GM10248 (cell line): ENCODE measurements at places on chromosomes 12 and 14.

- DNase-seq: no peak
Observed at GRCh38 chr12:106348411-106348810, 9.1 kb upstream of the POLR3B start.

DNA sequence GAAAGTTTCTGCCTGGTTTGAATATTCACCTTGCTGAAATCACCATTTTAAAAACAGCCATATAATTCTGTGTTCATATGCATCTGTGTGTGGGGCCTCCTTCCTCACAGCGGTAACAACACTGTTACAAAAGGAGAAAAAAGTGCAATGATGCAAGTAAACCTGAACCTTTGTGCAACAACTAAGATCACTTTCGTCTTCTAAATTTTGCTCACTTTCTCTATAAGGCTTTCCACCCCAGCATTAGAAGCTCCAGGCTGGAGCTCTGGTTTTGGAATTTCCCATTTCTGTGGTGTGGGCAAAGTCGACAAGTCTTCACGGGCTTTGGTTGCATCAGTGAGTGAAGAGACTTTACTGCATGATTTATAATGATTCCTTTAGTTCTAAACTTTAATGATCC lies 18.4 kb downstream of the FGD6 start:
- peak; percentile 43 for DNase-seq

DNA sequence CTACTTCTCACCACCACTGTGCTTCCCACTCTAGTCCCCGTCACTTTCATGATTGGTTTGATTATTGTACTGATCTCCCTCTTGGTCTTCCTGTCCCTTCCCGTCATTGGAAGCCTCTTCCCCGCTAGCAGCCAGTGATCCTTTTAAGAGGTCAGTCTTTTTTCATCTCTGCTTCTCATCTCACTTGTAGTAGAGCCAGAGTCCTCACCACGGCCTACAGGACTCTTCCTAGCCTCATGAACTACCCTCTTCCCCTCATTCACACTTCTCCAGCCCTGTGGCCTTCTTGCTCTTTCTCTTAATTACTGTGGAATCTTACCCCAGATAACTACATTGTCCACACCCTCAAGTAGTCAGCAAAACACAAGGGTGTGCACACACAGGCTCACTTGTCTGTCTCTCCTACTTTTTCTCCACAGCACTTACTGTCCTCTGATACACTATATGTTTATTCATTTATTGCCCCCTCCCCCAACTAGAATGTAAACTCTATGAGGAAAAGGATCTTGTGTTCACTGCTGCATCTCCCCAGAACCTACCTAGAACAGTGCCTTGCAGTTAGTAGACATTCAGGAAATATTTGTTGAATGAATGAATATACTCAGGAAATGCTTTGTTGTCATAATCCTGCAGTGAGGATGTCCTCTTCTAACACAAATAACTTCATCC lies 66.3 kb downstream of the CKB start:
- DNase-seq: no peak

DNA sequence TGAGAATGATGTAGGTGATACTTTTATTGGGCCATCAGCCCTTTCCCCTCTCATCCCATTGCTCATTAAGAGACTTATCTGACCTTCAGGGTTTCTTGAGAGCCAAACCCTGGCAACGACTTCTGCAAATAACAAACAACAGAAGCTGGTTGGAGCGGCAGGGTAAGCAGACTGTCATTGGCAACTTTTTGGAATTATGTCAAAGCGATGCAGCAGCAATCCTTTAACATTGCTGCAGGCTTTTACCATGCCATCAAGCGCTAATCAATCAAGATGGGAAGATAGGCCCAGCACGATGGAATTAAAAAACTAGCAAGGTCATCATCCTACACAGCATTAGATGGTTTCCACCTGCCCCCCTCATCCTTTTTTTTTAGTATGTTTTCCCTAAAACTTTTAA lies 406.1 kb upstream of the PDE3A start:
- DNase-seq: no peak

DNA sequence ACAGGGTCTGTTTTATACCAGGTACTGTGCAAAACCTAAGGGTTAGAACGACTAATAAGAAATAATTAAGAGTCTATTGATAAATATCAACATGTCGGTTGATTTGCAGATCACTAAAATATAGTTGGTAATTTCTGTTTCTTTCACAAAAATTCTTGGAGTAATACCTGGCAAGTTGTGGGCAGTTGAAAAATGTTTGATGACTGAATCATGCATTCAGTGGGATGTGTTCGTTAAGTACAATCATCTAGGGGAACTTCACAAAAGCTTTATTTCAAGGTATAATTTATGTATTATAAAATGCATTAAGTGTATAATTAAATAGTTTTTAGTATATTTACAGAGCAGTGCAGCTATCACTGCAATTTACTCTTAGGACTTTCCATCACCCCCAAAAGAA lies 120.0 kb downstream of the KCNA5 start:
- DNase-seq: no peak

- DNase-seq: no peak
Observed at GRCh38 chr14:77763316-77763715, 2.4 kb upstream of the SNW1 start.

GRCh38 chr12:896031-896430 lies 53.5 kb downstream of the RAD52 start:
- DNase-seq: no peak

GRCh38 chr14:76829650-76830421 lies 3.6 kb downstream of the LRRC74A start:
- DNase-seq: no peak

DNA sequence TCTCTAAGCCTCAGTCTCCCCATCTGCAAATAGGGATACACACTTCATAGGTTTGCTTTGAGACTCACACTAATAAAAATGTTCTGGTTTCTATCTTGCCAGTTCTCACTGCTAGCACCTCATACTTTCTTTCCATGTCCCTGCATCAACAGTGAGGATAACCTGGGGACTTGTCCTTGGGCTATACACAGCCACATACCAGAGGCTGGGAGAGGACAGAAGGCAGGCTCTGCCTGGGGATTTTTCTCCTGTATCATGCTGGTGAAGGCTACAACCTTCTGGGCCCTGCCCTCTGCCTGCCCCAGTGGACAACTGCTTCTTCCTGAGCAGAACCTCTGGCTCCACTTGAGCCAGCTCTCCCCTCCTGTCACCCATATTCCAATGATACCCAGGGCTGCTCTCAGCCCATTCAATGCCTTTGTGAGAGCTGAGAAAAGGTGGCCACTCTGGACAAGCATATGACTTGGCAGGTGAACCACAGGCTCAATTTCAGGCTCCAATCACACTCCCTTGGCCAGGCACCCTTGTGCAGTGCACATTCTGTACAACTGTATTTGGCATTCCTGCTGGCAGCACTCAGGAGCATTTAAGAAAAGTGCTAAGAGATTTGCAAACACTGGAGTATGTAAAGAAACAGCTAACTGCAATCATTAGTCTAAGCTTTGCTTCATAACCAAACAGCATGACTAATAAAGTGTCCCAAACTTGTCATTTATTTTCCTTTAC lies 135.8 kb upstream of the VRK1 start:
- no peak for DNase-seq

DNA sequence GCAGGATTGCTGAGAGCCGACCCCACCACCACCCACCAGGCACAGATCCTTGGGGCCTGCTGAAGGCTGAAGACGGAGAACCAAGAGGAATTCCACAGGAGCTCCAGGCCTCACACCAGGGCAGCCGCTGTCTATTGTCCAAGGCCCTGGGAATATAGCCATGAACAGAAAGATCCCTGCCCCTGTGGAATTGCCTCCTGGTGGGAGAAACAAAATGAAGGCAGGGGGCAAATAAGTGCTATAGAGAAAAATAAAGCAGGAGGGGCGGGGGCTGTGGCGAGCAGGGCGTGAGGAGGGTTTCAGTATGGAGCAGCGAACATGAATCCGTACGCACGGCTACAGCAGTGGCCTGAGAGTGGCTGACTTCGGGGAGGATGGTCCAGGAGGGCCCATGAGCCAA lies 96.1 kb downstream of the EML1 start:
- no peak for DNase-seq

- no peak for DNase-seq
Observed at GRCh38 chr14:44804391-44804790, 157.4 kb downstream of the KLHL28 start.

- no peak for DNase-seq
Observed at GRCh38 chr12:48978291-48978740, at the start of gene WNT1. WNT1 (plus strand) TSS chr12:48978322; CDS start chr12:48978651, 329 bp downstream.

GRCh38 chr12:127546721-127547505 lies 720.1 kb upstream of the TMEM132C start:
- no peak for DNase-seq

DNA sequence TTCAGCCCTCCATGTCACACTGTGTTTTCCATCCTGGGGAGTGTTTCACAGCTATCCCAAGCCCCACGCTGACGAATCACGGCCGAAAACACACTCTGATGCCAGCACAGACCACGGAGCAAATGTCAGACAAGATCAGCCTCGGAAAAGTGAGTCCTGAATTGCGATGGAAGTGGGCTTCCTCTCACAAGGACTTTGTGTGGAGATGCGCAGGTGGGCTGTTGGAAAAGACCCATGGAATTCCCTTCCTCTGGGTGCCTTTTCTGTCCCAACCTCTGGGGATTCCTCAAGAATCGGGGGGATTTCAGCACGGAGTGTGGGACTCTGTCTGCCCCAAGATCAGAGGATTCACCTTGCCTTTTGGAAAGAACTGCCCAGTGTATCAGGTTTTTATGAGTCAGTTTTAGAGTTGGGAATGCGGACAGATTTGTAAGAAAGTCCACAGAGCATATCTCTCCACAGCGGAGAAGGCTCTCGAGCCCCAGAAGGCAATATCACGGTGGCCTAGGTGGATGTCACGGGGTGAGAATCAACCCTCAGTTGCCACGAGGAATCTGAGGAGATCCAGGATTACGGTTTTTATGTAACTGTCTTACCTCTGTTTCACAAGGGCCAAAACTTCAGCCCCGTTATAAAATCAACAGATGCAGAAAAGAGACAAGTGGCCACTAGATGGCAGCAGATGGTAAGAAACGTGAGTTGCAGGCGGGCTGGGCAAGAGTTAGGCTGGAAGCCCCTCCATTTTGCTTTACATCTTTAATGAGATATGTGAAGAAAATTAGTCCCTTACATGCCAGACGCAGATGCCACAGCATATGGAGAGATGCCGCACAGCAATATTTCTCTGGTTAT lies 201.9 kb downstream of the DAD1 start:
- peak; percentile 79 for DNase-seq

GRCh38 chr12:124842800-124843510 lies 20.7 kb downstream of the SCARB1 start:
- DNase-seq: no peak

DNA sequence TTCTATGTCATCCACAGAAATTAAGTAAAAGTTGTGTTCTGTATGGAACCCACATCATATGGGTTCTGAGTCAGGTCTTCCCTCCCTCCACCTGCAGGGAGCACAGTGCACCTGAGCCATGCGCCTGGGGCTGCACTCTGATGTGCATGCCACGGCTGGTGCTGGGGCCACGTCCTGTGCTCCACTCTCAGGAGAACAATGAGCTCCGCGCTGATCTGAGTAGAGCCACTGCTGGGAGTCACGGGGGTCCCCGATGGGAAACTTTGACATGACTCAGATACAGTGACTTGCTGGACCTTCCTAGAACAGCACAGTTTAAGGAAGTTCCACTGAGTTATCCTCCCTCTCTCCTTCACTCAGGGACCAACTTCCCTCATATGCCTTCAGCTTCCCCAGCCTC lies 683.4 kb downstream of the TMEM121 start:
- DNase-seq: no peak

DNA sequence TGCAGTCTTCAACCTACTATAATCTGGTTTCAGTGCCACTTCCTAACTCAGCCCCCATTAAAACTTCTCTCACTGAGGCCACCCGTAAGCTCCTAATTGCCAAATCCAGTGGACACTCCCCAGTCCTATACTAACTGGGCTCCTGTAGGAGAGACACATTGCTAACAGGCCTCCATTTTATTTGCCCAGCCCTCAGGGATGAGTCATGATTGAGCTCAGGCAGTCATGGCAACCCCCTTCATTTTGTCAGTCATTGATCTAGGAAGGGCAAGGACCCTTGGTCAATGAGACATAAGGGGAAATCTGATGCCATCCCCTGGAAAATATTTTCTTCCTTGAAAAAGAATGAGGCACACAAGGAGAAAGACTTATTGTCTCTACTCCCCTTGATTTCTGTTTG lies 70.1 kb upstream of the HIF1A start:
- no peak for DNase-seq
